ENCODE measurements at places on chromosomes 4 and X. TPM values are rescaled to one million over a fixed set of nuclear protein-coding genes. Genes with fewer than 3 reads are reported as not detected.

Gene REPS2
- total RNA-seq, result 4.9 TPM

GRCh38 chr4:83297548-83298260 lies 13.1 kb upstream of the COQ2 start:
- no peak for DNase-seq

GRCh38 chr4:43855283-43855682 lies 593.3 kb downstream of the KCTD8 start:
- DNase-seq, result no peak

- DNase-seq, result no peak
These were observed 120.0 kb upstream of the ZDHHC15 start for GRCh38 chrX:75642811-75643361.

All from myocyte (in vitro differentiated cells).